BJ (cell line): ENCODE measurements at places on chromosomes 16 and 17.

GRCh38 chr16:12601290-12601900 is 202.3 kb downstream of the CPPED1 start:
- no peak for DNase-seq

DNA sequence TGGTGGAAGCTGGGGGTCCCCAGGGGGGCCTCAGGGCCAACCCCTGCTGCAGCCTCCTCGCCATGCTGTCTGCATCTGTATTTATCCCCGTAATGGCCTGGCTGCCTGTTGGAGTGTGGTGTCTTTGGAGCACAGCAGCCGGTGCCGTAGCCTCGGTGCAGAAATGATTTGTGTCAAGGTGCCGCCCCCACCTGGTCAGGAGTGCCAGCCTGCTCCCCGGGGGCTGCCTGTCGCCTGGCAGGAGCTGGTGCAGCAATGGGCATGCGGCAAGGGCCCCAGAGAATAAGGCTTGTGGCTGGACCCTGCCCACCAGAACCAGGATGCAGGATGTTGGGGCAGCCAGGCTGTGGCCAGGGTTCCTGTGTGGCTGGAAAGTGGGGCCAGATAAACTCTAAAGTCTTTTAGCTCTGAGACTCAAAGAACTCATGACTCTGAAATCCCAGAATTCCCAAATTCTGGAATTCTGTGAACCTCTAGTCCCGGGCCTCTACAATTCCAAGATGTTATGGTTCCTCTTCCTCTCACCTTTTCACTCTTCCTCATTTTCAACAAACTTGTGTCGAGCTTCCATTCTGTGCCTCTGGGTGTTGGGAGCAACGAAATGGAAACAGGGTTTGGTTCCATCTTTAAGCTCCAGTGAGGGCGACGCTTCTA is 5.9 kb downstream of the CPNE2 start:
- DNase-seq, result no peak

DNA sequence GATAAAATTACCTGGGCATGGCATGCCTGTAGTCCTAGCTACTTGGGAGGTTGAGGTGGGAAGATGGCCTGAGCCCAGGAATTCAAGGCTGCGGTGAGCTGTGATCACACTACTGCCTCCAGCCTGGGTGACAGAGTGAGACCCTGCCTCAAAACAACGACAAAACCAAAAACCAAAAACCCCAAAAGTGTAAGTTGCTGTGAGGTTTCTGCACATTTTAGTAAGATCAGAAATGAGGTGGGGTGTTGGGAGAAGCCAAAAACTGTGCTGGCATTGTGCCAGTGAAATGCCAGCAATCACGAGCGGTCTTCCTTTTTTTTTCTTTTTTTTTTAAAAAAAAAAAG is 114.6 kb downstream of the PITPNC1 start:
- no peak for DNase-seq

DNA sequence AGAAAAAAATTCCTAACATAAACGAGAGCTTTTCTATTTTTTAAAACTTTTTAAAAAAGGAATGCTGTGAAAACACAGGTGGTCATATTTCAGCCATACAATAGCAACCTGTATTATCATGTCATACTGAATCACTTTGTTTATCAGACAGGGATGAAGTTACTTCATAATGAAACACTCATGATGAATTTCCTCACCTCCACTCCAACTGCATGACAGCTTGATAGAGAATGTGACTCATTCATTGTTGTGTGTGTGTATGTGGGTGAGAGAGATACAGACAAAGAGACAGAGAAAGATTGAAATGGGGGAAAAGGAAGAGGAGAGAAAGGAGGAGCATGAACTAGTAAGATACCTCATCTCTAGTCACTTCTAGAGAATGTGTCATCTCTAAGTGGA is 109.0 kb downstream of the SYCE1L start:
- DNase-seq, result no peak

- DNase-seq, result no peak
Observed at GRCh38 chr16:21940570-21940969, 12.6 kb upstream of the UQCRC2 start.

DNA sequence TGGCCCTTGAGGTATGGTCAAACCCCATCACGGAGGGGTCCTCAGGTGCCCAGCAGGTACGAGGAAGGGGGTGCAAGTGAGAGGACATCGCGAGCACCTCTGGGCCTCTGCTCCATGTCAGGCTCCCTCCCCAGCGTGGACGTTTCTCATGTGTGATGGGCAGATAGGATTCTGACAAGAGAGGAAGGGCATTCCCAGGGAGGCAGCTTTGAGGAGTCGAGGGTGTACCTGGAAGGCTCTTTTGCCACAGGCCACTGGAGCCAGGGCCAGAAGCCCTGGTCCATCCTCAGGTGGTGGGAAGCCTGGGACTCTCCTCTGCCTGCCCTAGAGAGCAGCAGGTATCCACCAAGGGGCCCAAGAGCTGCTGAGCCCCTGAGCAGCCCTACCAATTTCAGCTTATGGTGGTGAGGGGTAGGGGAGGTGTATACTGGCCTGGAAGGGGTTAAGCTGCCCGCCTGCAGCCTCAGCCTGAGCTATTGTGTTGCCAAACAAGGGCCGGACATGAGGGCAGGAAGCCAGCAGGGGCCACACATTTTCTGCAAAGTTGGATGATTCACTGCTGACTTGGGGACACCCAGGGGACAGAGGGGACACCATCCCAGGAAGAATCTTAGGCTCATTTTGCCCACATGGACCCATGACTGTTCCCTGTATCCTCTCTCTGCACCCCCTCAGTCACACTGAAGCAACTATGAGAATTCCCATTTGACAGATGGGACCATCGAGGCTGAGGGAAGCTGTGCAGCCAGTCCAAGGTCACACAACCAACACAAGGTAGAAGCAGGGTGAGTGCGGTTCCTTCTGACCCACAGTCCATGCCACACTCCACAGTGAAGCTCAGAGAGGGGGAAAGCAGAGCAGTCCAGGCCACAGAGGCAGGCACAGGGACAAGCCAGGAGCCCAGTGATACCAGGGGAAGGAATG is 1.7 kb downstream of the CDH5 start:
- no peak for DNase-seq

DNA sequence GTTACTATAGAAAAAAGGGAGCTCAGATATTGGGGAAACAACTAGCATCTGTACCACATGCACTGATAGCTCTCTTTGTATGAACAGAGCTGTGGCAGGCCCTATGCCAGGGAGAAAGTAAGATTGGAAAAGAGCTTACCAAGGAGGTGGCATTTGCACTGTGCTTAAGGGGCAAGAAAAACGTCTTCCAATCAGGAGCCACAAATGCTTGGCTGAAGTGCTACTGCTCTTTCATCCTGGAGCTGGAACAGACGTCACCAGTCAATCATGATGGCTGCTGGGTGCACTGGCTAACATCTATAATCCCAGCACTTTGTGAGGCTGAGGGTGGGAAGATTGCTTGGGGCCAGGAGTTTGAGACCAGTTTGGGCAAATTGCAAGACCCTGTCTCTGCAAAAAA is 218.5 kb downstream of the SEC14L1 start:
- no peak for DNase-seq

- DNase-seq, result no peak
Observed at GRCh38 chr17:67143318-67143717, 99.0 kb downstream of the CACNG1 start.

DNA sequence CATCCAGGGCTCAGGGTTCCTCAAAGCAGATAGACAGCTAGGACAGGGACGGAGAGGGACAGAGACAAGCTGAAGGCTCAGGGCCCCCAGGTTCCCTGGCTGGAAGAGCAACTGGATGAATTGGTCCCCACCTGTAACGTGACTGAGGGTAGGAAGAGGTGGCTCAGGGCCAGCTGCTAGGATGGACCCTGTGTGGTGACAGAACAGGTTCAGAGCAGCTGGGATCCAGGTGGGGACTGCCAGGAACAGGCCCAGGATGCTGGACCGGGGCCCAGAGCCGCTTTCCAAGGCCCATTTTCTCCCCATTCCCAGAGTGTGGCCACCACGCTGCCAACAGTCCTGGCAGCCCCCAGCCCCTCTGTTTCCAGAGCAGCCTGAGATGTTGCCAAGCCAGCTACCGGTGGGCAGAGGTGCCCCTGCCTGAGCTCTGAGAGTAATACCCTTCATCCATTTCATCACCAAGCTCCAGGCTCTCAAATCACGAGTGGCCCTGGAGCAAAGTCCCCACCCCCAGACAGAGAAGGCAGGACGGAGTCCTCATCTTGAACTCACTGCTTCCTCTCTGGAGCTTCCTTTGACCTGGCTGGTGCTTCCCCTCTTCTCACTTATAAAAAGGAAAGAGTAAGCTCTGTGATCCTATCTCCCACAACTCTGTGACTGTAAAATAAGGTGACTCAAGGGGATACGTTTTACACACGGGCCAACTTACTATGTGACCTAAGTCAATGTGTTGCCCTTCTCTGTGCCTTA is 79.6 kb downstream of the TMEM132E start:
- DNase-seq, result no peak

- DNase-seq, result no peak
Observed at GRCh38 chr16:361341-361871, 8.9 kb upstream of the AXIN1 start.

GRCh38 chr16:85642762-85643358 is 29.7 kb downstream of the GSE1 start:
- no peak for DNase-seq

DNA sequence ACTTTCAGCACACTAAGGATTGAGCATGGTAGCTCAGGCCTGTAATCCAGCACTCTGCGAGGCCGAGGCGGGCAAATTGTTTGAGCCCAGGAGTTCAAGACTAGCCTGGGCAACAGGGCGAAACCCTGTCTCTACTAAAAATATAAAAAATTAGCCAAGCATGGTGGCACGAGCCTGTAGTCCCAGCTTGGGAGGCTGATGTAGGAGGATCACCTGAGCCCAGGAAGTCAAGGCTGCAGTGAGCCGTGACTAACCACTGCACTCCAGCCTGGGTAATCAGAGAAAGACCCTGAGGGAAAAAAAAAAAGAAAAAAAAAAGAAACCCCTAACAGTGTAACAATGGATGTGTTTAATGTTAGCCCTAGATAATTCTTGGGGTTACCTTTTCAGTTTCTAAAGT is 24.0 kb downstream of the PARN start:
- DNase-seq, result no peak

GRCh38 chr17:13114601-13115031 is 96.8 kb upstream of the ELAC2 start:
- DNase-seq, result peak; percentile 4

GRCh38 chr16:66814734-66815133 is 13.3 kb upstream of the TERB1 start:
- DNase-seq, result no peak

DNA sequence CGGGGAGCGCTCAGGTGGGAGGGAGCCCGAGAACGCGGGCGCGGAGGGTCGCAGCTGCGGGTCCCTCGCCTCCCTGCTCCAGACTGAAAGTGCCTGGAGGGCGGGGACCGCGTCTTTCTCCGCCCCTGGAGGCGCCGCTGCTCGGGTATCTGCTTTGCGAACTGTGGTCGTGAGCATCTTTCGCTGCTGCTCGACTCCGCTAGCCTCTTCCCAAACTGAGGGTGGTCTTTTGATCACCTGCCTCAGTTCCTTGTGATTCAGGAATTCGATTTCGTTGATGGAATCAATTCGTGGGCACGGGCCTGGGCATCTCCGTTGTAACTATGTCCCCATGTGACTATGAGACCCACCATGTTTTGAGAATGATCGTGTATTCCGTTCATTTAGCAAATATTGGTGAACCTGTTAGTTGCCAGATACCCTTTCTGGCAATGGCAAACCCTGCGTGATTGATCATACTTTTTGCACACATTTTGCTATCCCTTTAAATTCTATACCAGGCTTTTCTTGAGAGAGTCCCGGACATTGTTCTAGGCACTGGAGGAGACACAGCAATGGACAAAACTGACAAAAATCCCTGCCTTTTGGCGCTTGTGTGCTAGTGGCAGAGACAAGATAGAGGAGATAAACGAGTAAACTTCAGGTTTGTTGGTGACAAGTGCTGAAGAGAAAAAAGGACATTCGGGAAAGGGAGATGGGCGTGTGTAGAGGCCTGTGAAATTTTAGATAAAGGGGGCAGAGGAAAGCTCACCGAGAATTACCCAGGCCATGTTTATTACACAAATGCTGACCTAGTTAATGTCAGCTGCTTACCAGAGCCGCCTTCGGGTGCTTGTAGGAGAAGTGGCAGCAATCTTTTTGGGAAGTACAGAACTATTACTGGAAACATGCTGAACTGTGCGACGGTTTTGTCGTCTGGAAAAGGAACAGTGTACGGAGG is 948 bp downstream of the UTP18 start:
- DNase-seq, result no peak

DNA sequence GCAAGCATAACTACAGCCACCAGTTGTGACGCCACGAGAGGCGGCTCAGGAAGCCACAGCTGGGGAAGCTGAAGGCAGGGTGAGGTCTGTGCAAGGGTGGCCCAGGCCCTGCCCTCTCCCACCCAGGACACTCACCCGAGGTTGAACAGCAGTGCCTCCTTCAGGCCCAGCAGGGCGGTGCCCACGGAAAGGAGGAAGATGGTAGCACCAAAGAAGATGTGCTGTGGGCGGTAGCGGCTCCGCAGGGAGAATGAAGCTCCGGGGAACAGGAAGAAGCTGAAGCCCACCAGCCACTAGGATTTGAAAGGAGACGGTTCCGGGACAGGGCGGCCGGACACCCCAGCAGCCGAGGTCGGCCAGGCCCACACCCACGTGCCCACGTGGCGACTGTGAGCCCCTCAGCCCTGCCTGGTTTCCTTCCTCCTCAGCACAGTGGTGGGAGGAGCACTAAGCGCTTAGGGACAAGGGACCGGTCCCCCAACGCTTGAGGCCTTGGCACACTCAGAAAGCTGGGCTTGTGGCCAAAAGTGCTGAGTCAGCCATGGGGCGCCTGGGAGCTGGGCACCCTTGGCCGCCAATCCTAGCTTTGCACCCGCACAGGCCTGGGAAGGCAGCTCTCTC is 11.0 kb downstream of the CYB561 start:
- no peak for DNase-seq

DNA sequence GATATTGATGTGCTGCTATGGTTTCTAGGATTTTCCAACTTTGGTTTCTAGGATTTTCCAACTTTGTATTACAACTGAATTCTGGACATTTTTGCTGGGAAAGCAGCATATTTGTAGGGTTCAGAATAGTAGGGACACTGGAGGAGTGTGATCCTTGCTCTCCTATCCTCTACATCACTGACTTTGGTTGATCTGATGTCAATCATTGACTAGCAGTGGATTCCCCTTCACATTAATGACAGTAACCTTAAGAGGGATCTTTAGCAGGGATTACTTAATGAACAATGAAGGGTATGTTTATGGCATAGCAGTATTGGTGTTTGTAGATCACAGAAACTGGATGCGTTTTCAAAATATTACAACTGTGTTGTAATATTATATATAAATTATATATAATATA is 67.4 kb downstream of the MAP2K4 start:
- DNase-seq, result no peak

- no peak for DNase-seq
Observed at GRCh38 chr16:84143784-84144199, 1.2 kb downstream of the HSDL1 start.

DNA sequence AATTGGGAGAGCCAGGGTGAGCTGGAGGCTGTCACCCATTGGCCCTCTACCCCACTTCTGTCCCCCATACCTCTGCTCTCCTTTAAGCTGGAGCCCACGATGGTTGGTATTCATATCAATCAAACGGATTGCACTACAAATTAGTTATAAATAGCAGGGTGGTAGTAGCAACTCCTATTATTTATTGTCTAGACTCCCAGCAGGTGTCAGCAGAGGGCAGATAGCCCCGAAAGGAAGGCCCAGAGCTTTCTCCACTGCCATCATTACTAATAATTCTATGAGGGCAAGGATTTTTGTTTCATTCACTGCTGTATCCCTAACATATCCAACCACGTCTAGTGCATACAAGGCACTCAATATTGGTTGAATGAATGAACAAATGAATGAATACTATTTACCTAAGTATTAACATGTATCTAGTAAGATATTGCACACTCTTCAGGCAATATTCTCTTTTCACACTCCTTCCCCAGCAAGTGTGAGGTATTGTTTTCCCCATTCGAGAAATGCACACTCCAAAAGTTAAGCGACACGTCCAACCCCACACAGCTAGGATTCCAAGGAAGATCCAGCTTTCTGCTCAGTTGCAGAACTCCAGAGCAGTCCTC is 6.3 kb downstream of the C17orf50 start:
- DNase-seq, result no peak
